ENCODE measurements at places on chromosomes 6 and 20. TPM values are rescaled to one million over a fixed set of nuclear protein-coding genes. Genes with fewer than 3 reads are reported as not detected.

HRH3 gene
- not detected for total RNA-seq

IPCEF1 gene
- total RNA-seq, result 18.8 TPM

RIPPLY2 gene
- total RNA-seq, result not detected

LRRN4 gene
- 0.13 TPM for total RNA-seq

BEND3 gene
- 5.8 TPM for total RNA-seq

SLC17A2 gene
- total RNA-seq, result not detected

IRF4 gene
- not detected for total RNA-seq

FOXS1 gene
- total RNA-seq, result 9.6 TPM

GJA1 gene
- total RNA-seq, result 363 TPM

RIMS4 gene
- 0.10 TPM for total RNA-seq

BTNL2 gene
- not detected for total RNA-seq

GDAP1L1 gene
- 1.7 TPM for total RNA-seq

SYTL3 gene
- 0.77 TPM for total RNA-seq

VGLL2 gene
- total RNA-seq, result 0.77 TPM

C20orf144 gene
- not detected for total RNA-seq

VIP gene
- total RNA-seq, result 1.7 TPM

PACSIN1 gene
- 0.08 TPM for total RNA-seq

SPTLC3 gene
- total RNA-seq, result 0.41 TPM

PRSS35 gene
- total RNA-seq, result 1.3 TPM

FAM209B gene
- 0.56 TPM for total RNA-seq

OR12D3 gene
- not detected for total RNA-seq

RBPJL gene
- total RNA-seq, result not detected

TRIM27 gene
- 82.8 TPM for total RNA-seq

GRM4 gene
- 2.6 TPM for total RNA-seq

SLC26A8 gene
- 0.97 TPM for total RNA-seq

ECI2 gene
- 66.3 TPM for total RNA-seq

PLEKHG1 gene
- total RNA-seq, result 135 TPM

SUPT3H gene
- total RNA-seq, result 28.5 TPM

C20orf202 gene
- total RNA-seq, result 0.92 TPM

TMEM170B gene
- 5.0 TPM for total RNA-seq

DUSP15 gene
- 2.1 TPM for total RNA-seq

SRMS gene
- not detected for total RNA-seq

GFRAL gene
- not detected for total RNA-seq

CLPSL1 gene
- total RNA-seq, result not detected

DPPA5 gene
- total RNA-seq, result not detected

RIN2 gene
- total RNA-seq, result 57.5 TPM

MAP7 gene
- 1.3 TPM for total RNA-seq
